ENCODE measurements at places on chromosomes 7 and 10. TPM values are rescaled to one million over a fixed set of nuclear protein-coding genes. Genes with fewer than 3 reads are reported as not detected.

CHAT gene
- 0.61 TPM for total RNA-seq

- no peak for DNase-seq
Measured at GRCh38 chr10:1736144-1736971, 967 bp downstream of the ADARB2 start.

GRCh38 chr10:11870461-11870780 lies 47.3 kb downstream of the PROSER2 start:
- DNase-seq = no peak

DNA sequence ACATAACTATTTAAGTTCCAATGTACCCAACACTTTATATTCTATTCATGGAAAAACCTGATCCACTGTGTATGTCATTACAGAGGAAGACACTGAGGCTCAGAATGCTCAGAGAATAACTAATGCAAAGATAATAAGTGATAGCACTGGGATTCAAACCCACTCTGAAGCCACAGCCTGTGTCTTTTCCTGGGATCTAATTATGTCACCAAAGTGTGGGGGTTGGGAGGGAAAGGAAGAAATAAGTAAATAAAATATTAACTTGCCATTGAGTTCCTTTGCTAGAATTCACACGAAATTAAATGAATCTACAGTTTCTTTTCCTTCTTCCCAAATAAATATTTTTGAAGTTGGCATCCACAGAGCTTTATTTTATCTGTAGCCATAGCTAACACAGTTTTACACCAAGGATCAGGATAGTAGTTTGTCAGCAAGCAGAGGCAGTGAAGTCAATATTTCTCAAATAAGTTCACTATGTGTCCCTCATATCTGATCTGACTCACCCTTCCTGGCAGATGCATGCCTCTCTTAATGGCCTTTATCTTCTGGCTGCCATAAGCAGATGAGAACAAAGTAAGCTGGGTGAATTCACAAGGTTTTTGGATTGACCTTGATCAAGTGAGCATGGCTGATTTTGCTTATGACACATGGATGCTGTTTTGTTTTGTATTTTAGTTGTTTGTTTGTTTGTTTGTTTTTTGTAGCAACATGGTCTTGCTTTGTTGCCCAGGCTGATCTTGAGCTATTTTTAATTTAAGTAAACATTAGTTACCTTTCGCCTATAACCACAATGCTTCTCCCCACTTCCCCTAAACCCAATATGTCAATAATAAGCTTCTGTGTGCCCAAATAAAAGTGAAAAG lies 6.3 kb downstream of the RAPGEF5 start:
- no peak for DNase-seq

- DNase-seq = no peak
Measured at GRCh38 chr7:104861729-104862390, 152.1 kb upstream of the KMT2E start.

WEE2 gene
- total RNA-seq = not detected

Measured in mucosa of descending colon (tissue), 3 donors.